ENCODE measurements at places on chromosomes 3 and 15.

DNA sequence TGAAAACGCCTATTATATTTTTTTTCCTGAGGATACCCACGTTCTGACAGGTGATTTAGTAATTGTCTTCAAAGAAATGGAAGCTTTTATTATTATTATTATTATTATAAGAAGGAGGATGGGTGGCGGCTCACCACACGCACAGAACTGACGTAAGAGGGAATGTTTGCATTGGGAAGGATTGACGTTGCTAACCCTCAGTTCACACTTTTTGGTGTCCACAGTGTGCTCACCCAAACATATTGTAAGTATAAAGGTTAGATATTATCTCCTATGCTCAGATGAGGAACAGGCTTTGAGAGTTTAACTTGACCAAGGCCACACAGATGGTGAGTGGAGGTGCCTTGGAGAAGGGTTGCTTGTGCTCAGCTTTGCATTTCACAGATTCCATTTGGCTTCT lies 533.5 kb upstream of the TBL1XR1 start:
- DNase-seq = no peak

GRCh38 chr15:37054336-37054735 lies 46.0 kb downstream of the MEIS2 start:
- DNase-seq = no peak

- no peak for DNase-seq
Measured at GRCh38 chr15:51403072-51403878, 61.8 kb downstream of the GLDN start.

- DNase-seq = no peak
Measured at GRCh38 chr15:89016549-89017041, 71.7 kb upstream of the ABHD2 start.

- DNase-seq = no peak
Measured at GRCh38 chr3:123021996-123022510, 5.5 kb downstream of the SEMA5B start.

- no peak for DNase-seq
Measured at GRCh38 chr3:56314842-56315241, 153.4 kb downstream of the ERC2 start.

DNA sequence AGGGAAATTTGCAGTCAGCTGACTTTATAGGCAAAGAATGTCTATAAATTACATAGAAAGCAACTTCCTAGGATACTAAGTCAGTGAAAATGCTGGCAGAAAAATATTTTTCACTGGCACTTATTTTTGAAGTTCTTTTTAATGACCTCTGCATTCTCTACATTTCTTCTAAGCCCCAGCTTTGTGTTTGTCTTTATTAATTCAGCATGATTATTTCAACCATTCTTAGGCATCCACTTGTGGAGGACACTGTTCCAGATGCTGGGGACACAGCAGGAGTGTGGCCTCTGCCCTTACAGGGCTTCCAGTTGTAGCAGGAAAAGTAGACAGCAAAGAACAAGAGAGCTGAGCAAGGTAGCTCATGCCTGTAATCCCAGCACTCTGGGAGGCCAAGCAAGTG lies 15.0 kb downstream of the LRRK1 start:
- DNase-seq = no peak

DNA sequence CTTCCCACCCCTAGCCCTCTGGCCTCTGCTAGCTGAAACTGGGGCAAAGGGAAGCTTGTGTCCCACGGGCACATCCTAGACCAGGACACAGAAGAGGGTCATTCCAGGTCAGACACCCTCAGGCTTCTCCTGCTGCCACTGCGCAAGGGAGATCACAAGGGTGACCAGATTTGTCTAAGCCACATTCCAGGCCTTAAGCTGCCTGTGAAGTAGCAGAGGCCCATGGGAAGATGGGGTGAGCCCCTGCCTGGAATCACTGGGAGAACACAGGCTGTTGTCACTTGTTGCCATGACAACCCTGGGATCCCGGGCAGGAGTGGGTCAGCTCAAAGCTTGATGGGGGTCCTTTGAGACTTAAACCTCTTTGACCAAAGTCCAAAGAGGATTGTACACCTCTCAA lies 10.8 kb downstream of the STRA6 start:
- DNase-seq = no peak

DNA sequence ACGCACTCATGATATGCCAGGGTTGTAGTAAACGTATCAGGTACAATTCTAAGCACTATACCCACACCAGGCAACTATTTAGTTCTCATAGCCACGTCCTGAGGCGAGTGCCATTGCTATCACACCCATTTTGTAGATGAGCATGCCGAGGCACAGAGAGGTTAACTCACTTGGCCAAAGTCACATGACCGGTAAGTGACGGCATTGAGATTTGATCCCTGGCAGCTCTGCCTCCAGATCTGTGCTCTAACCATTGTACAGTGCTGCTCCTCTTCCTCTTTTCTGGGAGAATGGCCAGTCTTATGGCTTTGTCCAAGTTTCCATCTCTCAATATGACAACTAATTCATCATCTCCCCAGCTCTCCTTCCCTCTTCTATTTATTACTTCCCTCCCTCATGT lies 18.9 kb upstream of the ATP2B2 start:
- DNase-seq = no peak

DNA sequence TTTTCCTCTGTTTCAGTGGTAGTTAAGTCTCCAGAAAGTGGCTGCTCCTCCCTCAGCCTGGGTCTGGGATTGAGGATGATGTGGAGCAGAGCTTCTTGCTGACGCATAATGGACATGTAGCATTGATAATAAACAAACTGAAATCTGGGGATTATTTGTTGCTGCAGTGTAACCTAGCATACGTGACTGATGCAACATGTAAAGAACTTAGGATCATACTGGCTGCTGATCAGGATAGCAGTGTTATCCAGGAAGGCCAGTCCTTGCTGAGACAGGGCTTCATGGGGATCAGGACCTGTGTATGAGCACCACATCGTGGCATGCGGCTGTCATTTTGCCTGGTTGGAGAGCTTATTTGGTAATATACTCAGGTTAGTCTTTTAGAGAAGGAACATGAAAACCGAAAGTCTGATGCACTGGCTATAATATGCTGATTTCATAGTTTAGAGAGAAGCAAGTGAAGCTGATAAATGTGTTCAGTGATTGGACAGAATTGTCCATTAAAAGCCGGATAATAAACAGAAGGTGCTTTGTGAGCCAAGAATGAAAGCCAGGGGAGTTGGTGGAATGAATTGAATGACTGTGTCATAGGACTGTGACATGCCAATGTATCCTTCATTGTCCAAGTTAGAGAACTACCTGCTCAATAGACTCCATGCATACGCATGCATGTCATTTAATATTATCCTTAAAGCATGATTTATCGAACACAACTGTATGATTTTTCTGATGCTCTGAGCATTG lies 4.1 kb downstream of the MINAR1 start:
- no peak for DNase-seq

DNA sequence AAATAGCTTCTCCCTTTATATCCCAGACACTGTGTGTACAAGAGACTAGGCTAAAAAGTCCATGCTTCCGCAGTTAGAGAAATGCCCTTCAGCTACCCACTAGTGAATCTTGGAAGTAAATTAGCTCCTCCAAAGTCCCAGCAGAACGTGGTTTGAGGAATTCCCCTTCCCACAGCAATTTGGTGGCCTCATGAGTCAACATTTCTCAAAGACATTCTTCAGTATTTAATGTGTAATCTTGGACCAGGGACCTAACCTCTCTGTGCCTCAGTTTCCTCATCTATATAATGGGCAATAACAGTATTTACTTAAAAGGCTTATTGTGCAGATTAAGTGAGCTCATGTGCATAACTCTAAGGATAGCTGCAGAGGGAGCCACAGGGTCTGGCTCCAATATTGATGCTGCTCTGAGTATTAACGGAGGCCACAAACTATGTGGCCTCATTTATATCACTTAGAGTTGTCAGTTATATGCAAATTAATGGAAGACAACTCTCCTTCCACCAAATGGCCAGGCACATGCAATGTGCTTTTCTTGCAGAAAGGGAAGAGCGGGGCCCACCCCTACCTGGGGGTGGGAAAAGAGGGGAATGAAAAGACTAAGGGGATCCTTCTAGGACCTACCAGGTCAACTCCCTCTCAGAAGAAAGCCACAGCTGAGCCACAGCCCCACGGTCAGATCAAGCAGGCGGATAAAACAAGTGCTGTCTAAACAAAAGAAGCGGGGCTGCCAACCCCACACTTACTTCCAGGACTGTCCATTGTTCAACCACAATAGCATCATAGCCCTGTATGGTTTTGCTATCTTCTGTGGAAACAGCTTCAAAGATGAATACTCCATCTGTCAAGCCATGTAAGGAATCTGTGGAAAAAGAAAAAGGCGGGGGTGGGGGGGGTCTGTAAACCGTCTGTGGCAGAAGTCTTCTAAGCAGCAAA lies 92.4 kb downstream of the OXNAD1 start:
- DNase-seq = no peak

DNA sequence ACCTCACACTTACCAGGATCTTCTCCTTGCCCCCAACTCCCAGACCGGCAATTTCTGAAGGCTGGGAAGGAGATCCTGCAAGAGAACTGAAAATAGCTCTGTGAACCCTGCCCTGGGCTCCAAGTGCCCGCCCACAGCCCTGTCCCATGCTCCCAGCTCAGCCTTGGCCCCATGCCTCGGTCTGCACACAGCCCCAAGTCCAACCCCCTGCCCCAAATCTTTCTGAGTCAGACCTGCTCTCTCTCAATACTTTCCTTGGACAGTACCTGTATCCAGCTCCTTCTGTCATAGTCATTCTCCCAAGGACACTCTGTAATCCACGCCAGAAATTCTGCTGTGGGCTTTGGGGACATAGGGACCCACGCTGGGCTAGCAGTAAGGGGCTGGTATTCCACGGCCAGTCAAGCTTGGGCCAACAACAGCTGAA lies 6.3 kb upstream of the SMAD3 start:
- no peak for DNase-seq

DNA sequence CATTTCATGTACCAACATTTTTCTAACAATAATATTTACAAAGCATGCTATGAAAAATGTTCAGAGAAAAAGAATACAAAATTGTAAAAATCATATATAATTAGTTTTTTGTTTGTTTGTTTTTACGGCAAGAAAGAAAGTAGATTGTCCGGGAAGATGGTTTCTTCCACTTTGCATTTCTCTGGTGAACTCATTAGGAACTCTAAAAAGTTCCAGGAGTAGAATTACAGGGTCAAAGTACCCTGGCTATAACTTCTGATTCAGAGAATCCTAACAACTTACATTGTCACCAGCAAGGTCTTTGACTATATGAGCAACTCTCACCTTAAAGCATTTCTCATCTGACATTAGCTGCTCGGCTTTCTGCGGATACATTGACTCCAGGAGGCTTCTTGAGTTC lies 196.7 kb downstream of the PDE8A start:
- DNase-seq = no peak

GRCh38 chr15:63178034-63178433 lies 11.4 kb upstream of the RAB8B start:
- no peak for DNase-seq

DNA sequence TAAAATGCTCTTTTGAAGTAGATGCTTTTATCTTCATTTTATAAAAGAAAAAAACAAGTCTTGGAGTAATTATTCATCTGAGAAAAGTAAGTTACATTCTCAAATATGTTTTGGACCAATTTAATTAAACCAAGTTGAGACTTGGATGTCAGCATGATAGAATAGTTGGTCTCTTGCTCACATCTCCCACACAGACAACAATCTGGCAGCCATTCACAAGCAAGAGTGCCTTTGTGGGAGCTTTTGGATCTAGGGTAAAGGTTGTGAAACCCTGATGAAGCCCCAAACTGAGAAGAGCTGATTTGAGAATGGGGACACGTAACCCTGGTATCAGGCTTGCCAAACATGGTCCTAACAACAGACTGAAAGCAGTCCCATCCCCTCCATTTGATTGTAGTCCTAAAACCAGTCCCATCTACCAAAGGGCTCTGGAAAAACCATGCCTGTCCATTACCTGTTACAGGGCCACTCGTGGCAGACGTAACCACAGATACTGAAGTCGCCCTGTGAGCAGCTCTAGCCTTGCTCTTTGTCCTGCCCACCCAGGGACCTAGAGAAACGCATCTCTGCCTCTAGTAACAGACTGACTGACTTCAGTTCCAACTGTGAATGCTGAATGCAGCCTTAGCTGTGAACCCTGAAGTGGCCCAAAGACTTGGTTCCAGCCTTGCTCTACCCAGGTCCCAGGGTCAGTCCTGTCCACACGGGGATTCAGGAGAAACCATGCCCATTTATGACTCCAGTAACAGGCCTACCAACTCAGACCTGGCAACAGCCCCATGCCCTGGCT lies 145.5 kb upstream of the SYNPR start:
- DNase-seq = no peak

DNA sequence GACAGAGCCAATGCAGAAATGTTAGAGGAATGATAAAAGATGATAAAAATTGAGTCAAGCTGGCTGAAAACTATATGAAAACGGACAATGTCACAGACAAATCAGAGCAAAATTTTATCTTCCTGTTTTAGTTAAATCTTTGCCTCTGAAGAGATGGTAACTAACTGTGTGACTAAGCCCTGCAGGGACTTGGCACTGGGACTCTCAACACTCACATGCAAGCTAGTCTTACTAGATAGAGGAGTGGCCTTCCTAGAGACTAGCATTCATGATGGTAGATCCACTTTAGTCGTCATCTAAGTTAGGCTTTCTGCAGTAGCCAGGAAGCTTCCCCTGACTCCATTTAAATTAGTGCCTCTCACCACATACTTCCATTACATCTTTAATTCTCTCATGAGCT lies 4.1 kb downstream of the CCDC191 start:
- no peak for DNase-seq

DNA sequence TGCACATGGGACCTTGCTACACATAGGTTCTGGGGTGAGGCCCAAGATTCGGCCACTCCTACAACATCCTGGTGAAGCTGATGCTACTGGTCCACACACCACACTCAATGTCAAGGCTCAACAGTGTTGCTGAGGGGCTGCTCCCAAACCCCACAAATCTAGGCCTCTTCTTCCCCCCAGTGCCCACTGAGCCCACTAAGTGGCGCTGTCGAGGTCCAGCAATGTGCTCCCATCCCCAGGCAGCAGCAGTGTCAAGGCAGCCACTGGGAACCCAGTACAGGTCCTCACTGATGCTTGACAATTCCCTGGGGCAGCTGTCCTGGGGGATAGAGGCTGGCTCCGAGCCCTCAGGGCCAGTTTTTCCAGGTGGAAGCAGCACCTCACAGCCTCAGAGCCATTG lies 21.5 kb downstream of the SCN5A start:
- no peak for DNase-seq

DNA sequence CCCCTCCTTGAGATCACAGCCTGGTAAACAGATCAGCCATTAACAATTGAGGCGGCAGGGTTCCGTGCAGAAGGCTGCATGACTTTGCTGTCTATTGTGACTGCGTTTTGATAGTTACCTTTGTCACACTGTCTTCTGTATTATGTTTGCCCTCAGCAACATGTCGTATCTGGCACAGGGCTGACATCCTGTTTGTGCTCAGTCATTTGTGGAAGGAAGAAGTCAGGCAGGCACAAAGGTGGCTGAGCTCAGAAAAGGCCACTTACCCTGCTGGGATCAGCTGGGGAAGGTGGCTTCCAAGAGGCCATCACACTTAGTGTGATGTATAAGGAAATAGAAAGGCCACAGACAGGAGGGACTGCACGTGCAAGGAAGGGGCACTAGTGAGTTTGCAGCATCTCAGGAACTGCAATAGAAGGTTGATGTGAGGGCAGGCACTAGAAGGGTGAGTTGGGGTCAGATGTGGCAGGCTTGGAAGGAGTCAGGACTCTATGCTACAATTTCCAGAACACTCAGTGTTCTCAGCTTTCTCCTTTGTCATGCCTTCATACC lies 13.4 kb downstream of the PML start:
- DNase-seq = no peak

- no peak for DNase-seq
Measured at GRCh38 chr3:38171622-38172021, 6.3 kb downstream of the OXSR1 start.

Measured in activated CD4-positive, alpha-beta T cell treated with anti-CD3 and anti-CD28 coated beads for 24 hours (primary cell).